ENCODE measurements at places on chromosomes 3 and 15. TPM values are rescaled to one million over a fixed set of nuclear protein-coding genes. Genes with fewer than 3 reads are reported as not detected.

The GP5 gene
- total RNA-seq, result 1.9 TPM

The FAM43A gene
- 2.9 TPM for total RNA-seq

The KATNBL1 gene
- total RNA-seq, result 40.1 TPM

The CA12 gene
- total RNA-seq, result not detected

The TSPAN3 gene
- total RNA-seq, result 19.2 TPM

The ERC2 gene
- total RNA-seq, result 0.15 TPM

The COL8A1 gene
- 0.10 TPM for total RNA-seq

The NPAP1 gene
- total RNA-seq, result not detected

The MELTF gene
- 5.2 TPM for total RNA-seq

The KBTBD8 gene
- total RNA-seq, result 12.4 TPM

The C3orf20 gene
- total RNA-seq, result 0.24 TPM

The PATL2 gene
- total RNA-seq, result 62.1 TPM

The ZNF660 gene
- total RNA-seq, result 0.29 TPM

The DTX3L gene
- 154 TPM for total RNA-seq

The GOLGA8N gene
- total RNA-seq, result 30.5 TPM

The NOX5 gene
- 0.02 TPM for total RNA-seq

The RCCD1 gene
- total RNA-seq, result 22.1 TPM

The KCNAB1 gene
- 0.12 TPM for total RNA-seq

The SEMA7A gene
- total RNA-seq, result 30.5 TPM

The THAP10 gene
- not detected for total RNA-seq

The GOLGA8R gene
- 8.4 TPM for total RNA-seq

The ZNF662 gene
- 0.54 TPM for total RNA-seq

The CATSPER2 gene
- 7.6 TPM for total RNA-seq

The LSMEM2 gene
- total RNA-seq, result not detected
